A549 treated with Hydrocortisone at 1 μM for 4 hours (cell line): ENCODE measurements at places on chromosomes 7 and 10. TPM values are rescaled to one million over a fixed set of nuclear protein-coding genes. Genes with fewer than 3 reads are reported as not detected.

Gene WNT2
- total RNA-seq: 0.02 TPM in 1 of 5 replicates, not detected in the others

Gene CYP26C1
- not detected in 5 replicates for total RNA-seq

Gene ANKRD61
- total RNA-seq: 0.53 to 0.84 TPM (median 0.72 TPM) in 5 replicates

Gene ZNF853
- total RNA-seq: 1.7 to 2.7 TPM (median 2.4 TPM) in 5 replicates

Gene CRYGN
- total RNA-seq: not detected in 5 replicates

Gene PRR15
- 4.0 to 5.6 TPM (median 4.9 TPM) in 5 replicates for total RNA-seq
